ENCODE measurements at places on chromosomes 11 and 22. TPM values are rescaled to one million over a fixed set of nuclear protein-coding genes. Genes with fewer than 3 reads are reported as not detected.

TRIM6 gene
- total RNA-seq = 6.6 TPM

C11orf16 gene
- total RNA-seq = not detected

GRCh38 chr11:83027794-83028193 lies 43.9 kb downstream of the RAB30 start:
- DNase-seq = no peak
- H3K27ac ChIP-seq = no peak overlapping the region
- no peak overlapping the region for H3K4me3 ChIP-seq
- no peaks in the 10 kb centered on the region for H3K27me3 ChIP-seq
- H3K4me1 ChIP-seq = peaks cover 19% of the 10 kb centered on the region

DNA sequence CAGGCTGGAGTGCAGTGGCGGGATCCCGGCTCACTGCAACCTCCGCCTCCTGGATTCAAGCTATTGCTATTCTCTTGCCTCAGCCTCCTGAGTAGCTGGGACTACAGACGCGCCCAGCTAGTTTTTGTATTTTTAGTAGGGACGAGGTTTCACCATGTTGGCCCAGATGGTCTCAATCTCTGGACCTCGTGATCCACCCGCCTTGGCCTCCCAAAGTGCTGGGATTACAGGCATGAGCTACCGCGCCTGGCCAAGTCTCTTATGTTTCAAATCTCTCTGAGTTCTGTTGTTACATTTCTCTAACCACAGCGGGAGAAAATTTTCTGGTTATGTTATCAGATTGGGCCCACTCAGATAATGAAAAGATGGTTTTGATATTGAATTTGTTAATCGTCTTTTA lies 10.1 kb downstream of the CEP57 start:
- H3K27ac ChIP-seq = no peak overlapping the region
- no peak for DNase-seq
- H3K4me1 ChIP-seq = peaks cover 14% of the 10 kb centered on the region
- H3K4me3 ChIP-seq = no peak overlapping the region
- H3K36me3 ChIP-seq = no peaks in the 10 kb centered on the region
- H3K27me3 ChIP-seq = no peaks in the 10 kb centered on the region

PKNOX2 gene
- total RNA-seq = 3.1 TPM

GRCh38 chr11:12707500-12707880 lies 33.3 kb downstream of the TEAD1 start:
- H3K4me3 ChIP-seq = no peak overlapping the region
- H3K27ac ChIP-seq = no peak overlapping the region
- no peaks in the 10 kb centered on the region for H3K27me3 ChIP-seq
- DNase-seq = no peak

- peaks cover 5% of the 10 kb centered on the region for H3K27me3 ChIP-seq
- H3K4me3 ChIP-seq = no peak overlapping the region
- DNase-seq = no peak
- no peaks in the 10 kb centered on the region for H3K36me3 ChIP-seq
- no peaks in the 10 kb centered on the region for H3K4me1 ChIP-seq
Observed at GRCh38 chr11:41458641-41459040, 811 bp downstream of the LRRC4C start.

NPTXR gene
- total RNA-seq = 3.1 TPM

DNA sequence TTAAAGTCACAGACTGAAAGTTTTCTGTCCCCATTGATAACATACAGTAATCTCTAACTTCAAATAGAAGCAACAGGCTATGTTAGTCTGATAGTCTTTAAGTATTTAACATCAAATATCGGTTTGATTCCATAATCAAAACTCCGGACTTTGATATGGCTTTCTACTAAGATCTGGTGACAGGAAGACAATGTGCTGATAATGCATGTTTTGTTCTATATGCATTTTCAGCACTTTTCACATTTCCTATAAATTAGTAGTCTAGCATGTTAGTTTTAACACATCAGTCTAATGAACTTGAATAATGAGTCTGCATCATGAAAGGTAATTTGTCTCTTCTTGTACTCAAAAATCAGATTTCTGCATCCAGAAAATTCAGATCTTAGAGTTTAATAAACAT lies 252.7 kb downstream of the SBF2 start:
- H3K36me3 ChIP-seq = no peaks in the 10 kb centered on the region
- DNase-seq = no peak
- no peak overlapping the region for H3K4me3 ChIP-seq
- H3K27me3 ChIP-seq = no peaks in the 10 kb centered on the region
- no peak overlapping the region for H3K27ac ChIP-seq

DNA sequence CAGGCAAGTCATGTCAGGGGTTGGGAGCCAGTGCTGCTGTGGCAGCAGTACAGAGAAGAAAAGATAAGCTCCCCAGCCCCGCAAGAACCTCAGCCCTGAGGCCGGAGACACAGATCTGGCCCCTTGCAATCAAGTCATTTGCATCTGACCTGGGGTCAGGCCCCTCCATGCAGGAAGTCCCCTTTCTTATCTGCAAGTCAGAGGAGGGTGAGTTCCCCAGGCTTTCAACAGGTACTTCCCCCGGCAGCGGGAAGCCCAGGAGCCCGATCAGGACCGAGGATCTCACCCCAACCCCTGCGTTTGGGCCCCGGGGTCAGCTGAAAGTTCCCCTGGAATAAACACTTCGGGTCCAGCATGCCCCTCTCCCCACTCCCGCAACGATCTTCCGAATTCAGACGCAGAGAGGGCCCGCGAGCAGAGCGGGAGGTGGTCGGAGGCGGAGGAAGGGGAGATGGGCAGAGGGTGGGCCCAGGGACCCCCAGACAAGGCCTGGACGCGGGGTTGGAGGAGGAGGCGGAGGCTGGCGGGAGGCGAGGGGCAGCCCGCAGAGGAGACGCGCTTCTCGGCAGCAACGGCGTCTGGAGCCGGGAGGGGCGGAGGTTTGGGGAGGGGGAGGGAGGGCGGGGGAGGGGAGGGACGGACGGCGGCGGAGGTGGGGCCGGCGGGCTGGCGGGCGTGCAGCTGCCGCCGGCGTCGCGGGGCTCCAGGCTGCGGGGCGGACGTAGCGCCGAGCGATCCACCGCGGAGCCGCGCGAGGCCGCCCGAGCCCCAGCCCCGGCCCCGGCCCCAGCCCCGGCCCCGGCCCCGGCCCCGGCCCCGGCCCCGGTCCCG lies at the start of gene TSPAN18:
TSS of gene TSPAN18 (plus strand) at position 680 of the 831 bp plus-strand sequence. CDS start 179,455 bp downstream, outside the sequence.
- H3K27me3 ChIP-seq = peaks cover 2% of the 10 kb centered on the region
- no peaks in the 10 kb centered on the region for H3K36me3 ChIP-seq
- H3K27ac ChIP-seq = peak within 1 kb of the TSS; percentile 60
- peak within 1 kb of the TSS; percentile 94 for H3K4me3 ChIP-seq
- DNase-seq = peak; percentile 69

DNA sequence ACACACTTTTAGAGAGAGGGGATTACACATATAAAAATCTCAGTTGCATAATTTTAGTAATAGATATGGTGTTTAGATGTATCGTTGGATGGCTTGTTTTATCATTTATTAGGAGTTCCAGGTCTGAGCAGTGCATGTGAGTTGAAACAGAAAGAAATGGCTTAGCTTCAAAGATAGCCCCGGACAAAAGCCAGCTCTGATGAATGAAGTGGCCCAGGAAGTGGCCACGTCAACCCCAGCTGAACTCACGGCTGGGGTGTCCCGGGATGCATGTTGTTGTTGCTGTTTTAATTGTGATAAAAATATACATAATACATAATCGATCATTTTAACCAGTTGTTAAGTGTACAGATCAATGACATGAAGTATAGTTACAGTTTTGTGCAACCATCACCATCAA lies 1513.6 kb downstream of the BRD1 start:
- peaks cover 9% of the 10 kb centered on the region for H3K4me1 ChIP-seq
- no peak for DNase-seq
- no peak overlapping the region for H3K27ac ChIP-seq
- H3K4me3 ChIP-seq = no peak overlapping the region
- H3K27me3 ChIP-seq = no peaks in the 10 kb centered on the region
- no peaks in the 10 kb centered on the region for H3K36me3 ChIP-seq

CYTH4 gene
- total RNA-seq = 0.96 TPM

DNA sequence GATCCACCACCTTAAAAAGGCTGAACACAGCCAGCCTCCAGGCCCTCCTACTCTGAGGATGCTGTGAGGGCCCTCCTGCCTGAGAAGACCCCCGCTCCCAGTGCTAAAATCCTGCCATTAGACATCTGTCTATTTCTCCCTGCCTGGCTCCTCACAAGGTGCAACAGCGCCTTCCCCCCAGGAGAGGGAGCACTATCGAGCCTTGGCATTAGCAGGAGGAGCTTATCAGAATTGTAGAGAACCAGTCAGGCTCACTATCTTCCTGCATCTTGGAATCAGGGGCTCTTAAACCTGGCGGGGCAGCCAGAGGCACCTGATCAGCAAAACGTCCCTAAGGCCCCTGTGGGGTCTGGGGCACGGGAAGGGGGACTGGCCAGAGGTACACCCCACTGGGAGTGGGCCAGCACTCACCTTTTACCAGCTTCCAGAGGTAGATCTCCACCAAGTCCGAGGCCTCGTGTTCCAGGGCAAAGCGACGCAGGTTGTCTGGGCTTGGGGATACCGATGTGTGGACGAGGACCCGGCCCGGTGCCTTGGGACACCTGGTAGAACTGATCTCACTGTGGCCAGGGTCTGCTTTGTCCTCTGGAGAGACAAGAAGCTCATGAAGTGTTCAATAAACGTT lies 28.7 kb downstream of the CHRDL2 start:
- H3K27me3 ChIP-seq = no peaks in the 10 kb centered on the region
- peak; percentile 78 for DNase-seq
- H3K36me3 ChIP-seq = no peaks in the 10 kb centered on the region
- H3K4me3 ChIP-seq = no peak overlapping the region

GRCh38 chr11:112165049-112165448 lies 1.2 kb upstream of the IL18 start:
- peaks cover 6% of the 10 kb centered on the region for H3K4me1 ChIP-seq
- H3K27me3 ChIP-seq = no peaks in the 10 kb centered on the region
- H3K4me3 ChIP-seq = no peak overlapping the region
- no peaks in the 10 kb centered on the region for H3K36me3 ChIP-seq

NUDT22 gene
- total RNA-seq = 42.9 TPM

GRCh38 chr11:66789097-66789890 lies 53.9 kb upstream of the RCE1 start:
- H3K36me3 ChIP-seq = no peaks in the 10 kb centered on the region
- no peak overlapping the region for H3K4me3 ChIP-seq
- H3K27me3 ChIP-seq = no peaks in the 10 kb centered on the region
- peak overlapping the region; percentile 61 for H3K27ac ChIP-seq
- peaks cover 26% of the 10 kb centered on the region for H3K4me1 ChIP-seq

DNA sequence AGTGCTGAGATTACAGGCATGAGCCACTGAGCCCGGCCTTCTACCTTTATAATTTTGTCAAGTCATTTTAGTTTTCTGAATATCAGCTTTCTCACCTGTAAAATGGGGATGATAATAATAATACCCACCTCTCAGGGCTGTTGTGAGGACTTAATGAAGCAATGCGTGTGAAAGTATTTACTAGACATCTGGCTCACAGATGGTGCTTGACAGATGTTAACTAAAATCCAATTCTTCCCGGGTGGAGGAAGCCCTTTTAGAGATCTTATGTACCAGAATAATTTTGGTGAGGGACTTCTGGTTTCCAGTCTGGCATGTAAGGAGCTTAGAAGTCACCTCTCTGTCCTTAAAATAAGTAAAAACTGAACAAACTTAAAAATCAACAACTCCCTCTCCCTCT lies 43.7 kb upstream of the NUP160 start:
- H3K36me3 ChIP-seq = no peaks in the 10 kb centered on the region
- no peaks in the 10 kb centered on the region for H3K4me1 ChIP-seq
- no peak for DNase-seq
- no peak overlapping the region for H3K4me3 ChIP-seq
- H3K27ac ChIP-seq = no peak overlapping the region

DNA sequence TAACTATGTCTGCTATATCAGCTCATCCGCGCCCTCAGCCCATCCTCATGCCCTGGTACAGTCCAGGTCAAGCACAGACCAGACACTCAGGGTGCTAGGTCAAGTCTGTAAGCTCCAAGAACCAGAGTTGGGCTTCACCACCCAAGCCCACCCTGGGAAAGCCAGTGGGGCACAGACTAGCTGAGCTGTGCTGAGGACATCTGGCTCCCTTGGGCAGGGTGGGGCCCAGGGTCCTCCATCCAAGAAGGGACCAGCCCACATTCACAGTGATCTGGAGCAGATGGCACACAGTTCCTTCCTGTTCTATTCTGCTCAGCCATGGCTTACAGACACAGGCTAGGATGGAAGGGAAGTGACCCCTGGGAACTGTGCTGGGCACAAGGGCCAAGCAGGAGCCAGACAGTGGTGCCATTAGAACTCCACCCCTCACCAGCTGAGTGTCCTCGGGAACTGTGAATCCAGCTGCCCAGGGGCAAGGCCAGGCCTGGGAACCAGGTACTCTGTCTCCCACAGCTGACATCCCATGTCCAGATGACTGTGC lies 9.1 kb downstream of the P2RY6 start:
- no peaks in the 10 kb centered on the region for H3K27me3 ChIP-seq
- DNase-seq = no peak
- H3K27ac ChIP-seq = no peak overlapping the region
- H3K4me1 ChIP-seq = no peaks in the 10 kb centered on the region
- no peak overlapping the region for H3K4me3 ChIP-seq

DNA sequence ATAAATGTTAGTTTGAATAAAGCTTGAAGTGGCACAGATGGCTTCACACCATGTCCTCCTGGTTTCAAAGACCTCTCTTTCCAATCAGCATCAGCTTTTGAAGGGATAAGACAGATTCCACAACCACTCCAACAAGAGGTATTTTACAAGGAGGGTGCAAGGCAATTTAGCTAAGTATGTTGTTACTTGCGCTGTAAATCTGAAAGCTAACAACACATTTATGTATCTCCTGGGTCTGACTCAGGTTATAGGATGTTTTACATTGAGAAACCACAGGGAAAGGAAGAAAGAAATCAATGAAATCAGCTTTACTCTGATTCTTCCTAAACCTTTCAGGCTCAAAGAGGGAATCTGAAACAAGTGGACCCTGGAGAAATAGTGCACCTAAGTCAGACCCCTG lies 12.1 kb downstream of the CWC15 start:
- no peak overlapping the region for H3K4me3 ChIP-seq
- H3K27me3 ChIP-seq = no peaks in the 10 kb centered on the region
- no peaks in the 10 kb centered on the region for H3K36me3 ChIP-seq
- H3K27ac ChIP-seq = no peak overlapping the region
- H3K4me1 ChIP-seq = no peaks in the 10 kb centered on the region

DNA sequence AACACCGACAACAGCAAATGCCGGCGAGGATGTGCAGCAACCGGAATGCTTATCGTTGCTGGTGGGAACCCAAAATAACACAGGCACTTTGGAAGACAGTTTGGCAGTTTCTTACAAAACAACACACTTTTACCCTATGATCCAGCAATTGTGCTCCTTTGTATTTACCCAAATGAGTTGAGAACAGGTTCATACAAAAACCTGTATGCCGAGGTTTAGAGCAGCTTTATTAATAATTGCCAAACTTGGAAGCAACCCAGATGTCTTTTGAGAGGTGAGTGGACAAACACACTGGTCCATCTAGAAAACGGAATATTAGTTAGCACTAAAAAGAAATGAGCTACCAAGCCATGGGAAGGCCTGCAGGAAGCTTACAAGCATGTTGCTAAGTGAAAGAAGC lies 118.9 kb downstream of the CTTN start:
- H3K27me3 ChIP-seq = no peaks in the 10 kb centered on the region
- no peak overlapping the region for H3K4me3 ChIP-seq
- no peak overlapping the region for H3K27ac ChIP-seq
- H3K4me1 ChIP-seq = no peaks in the 10 kb centered on the region
- no peak for DNase-seq

- no peak overlapping the region for H3K27ac ChIP-seq
- H3K4me3 ChIP-seq = no peak overlapping the region
- DNase-seq = no peak
- no peaks in the 10 kb centered on the region for H3K27me3 ChIP-seq
- H3K36me3 ChIP-seq = no peaks in the 10 kb centered on the region
- no peaks in the 10 kb centered on the region for H3K4me1 ChIP-seq
Observed at GRCh38 chr22:29824677-29825076, 13.4 kb downstream of the ASCC2 start.
